ENCODE measurements at places on chromosomes 2 and 18.

DNA sequence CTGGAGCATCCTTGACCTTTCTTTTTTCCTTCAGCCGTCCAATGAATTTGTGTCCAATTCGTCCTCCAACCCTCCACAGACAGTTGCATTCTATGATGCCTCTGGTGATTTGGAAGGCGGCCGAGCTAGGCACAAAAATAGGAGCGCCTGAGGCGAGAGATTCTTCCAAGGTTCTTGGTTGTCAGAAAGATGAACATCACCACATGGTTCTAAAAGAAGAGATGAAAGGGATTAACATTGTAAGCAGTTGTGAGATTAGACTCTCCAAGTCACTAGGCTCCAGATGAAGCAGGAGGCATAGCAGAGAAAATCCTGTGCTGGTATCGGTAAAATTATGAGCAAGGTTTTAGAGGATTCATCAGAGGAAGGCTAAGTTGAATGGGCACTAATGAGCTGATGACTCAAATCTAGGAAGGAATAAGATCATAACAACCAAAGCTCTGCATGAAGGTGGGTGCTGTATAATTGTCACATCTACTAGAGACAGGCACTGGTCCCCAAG is 75.4 kb upstream of the MAP4K3 start:
- DNase-seq, result no peak

- DNase-seq, result no peak
Observed at GRCh38 chr2:208311321-208311720, 45.3 kb downstream of the PIKFYVE start.

DNA sequence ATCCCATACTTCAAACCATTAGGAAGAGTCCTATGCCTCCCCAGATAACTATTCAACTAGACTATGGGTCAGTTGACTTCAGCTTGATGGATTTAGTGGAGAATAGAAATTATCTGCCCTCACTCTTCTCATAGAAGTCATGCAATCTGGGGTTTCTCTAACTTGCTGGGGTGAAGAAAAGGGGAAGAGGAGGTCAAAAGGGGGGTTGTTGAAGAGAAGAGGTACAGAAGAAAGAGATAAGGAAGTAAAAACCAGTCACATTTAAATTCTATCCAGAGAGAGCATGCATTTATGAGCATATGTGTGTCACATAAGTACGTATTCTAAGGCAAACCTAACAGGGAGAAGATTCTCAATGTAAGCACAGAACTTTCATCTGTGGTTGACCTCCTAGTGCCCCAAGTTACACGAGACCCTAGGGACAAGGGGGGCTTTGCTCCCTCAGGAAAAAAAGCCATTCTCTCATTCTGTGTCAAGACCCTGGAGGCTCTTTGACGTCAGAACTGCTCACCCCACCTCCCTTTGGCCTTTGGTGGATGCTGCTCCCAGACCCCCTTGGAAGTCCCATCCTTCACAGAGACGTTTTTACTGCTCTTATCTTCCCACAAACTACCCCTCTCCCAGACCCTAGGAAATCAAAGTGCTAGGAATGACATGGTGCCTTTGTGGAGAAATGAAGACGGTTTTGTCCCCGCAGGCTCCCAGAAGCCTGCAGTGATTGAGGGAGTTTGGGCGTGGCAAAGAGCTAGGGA is 236.8 kb upstream of the TNP1 start:
- no peak for DNase-seq

DNA sequence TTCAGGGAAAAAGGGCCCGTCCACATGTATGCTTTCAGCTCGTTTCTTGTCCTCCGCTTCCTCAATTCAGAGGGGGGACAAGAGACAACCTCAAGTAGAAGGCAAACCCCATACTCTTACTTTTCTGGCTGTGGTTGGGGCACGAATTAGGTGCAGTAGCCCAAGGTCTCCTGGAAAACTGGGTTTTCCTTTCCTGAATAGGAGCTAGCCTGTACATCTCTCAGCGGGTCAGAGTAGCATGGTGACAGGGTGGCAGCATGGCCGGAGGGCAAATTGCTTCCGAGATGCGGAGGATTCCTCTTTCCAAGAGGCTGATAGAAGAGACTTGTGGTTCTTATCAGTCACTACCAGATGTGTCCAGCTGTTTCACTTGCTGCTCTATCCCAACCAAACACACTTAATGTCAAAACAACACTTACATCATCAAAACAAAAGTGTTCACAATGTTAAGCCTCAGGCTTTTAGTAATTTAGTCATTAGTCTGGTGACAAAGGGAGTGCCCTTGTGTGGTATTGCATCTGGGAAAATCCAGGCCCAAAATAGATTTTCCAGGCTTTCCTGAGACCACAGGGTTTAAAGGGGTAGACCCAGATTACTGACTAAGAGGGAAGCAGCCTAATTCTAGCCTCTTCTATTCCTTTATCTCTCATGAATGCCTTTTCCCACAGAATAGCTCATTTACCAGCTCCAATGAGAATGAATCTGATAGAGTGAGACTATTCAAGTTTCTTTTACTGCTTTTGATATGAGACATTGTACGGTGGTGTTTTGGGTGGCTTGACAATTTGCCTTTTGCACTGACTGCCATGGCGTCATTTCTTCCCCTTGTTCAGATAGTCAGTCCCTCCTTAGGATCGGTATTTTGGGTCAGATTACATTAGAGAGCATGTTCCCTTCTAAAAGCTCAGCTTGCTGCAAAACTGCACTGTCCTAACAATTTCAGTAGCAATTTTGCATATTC is 162.0 kb downstream of the LTBP1 start:
- DNase-seq, result no peak

GRCh38 chr18:75208836-75209128 is 157 bp downstream of the PTGR3 start:
- no peak for DNase-seq

DNA sequence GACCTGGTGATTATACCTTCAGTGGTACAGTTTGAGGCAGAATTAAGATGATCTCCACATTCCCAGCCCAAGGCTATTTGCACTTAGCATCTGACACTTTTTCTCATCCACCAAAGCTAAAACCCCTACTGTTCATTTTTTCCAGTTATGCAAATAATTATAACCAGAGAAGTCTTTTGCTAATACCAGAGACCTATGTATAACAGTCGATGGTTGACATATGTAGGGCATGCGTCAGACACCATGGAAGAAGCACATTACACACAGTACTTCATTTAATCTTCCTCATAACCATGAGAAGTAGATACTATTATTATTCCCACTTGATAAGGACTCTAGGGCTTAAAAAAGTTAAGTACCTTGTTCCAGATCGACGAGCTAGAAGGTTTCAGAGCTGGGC is 36.5 kb downstream of the AP1S3 start:
- DNase-seq, result no peak

DNA sequence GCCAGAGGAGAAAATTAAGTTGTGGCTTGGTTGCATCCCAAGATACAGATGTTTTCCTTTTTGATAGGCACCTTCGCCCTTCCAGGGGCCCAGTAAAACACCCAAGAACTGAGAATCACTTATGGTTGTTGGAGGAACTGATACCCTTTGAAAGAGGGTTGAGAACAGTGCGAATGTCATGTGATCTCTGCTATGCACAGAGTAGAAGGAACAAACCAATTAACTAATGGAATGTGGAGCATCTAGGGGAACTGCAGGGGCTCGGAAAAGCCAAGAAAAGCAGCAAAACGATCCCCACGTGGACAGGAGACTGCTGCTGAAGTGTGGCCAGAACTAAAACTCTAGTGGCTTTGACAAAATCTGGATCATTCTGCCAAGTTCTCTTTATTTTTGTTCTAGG is 58.8 kb downstream of the APOB start:
- no peak for DNase-seq

DNA sequence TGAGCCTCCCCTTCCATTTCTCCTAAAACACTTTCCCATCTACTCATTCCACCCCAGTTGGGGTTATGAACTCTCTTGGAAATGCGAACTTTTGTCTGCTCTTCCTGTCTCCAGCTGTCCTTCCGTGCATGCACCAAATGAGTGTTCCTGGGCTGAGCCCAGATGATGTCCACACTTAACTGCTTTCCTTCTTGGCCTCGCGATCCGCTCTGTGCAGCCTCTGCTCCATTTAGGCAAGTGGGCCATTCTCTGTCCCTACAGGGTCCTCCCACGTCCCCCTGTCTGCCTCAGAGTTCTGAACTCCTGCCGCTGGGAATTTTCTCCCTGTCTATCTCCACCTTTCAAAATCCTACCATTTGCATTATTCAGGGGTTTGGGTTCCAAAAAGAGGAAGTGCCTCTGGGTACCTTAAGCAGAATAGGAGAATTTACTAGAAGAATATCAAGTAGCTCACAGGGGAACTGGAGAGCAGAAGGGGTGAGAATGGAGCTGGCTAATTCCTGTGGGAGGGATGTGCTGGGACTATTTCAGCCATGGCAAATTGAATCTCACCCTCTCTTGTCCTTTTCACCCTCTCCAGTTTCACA is 4.7 kb upstream of the NCK2 start:
- DNase-seq, result no peak

GRCh38 chr2:9757501-9758264 is 85.6 kb upstream of the TAF1B start:
- peak; percentile 62 for DNase-seq

GRCh38 chr2:98577313-98577712 is 31.0 kb downstream of the COA5 start:
- no peak for DNase-seq

GRCh38 chr2:127411653-127412369 is 6.4 kb upstream of the PROC start:
- no peak for DNase-seq

- DNase-seq, result no peak
Observed at GRCh38 chr2:131039101-131039440, 54.2 kb downstream of the FAM168B start.

GRCh38 chr2:112121682-112122254 is 16.4 kb upstream of the FBLN7 start:
- DNase-seq, result peak; percentile 49

- DNase-seq, result no peak
Observed at GRCh38 chr2:182950546-182950945, 84.1 kb upstream of the FRZB start.

DNA sequence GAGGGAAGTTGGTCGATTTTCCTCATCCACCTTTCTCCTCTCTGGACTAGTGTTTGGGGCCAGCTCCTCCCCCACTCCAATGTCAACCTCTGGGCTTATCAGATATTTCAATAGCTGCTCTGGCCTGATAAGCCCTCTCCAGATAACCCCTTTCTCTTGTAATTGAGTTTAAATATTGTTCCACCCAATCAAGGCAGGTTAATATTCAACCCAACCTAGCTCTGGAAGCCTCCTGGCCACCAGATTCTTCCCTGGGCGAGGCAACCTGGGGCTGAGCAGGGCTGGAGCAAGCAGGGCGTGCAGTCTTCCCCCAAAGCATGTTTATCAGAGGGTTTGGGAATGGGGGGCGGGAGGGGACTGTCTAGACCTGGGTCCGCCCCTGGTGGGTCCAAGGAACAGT is 73.8 kb downstream of the TFCP2L1 start:
- no peak for DNase-seq

DNA sequence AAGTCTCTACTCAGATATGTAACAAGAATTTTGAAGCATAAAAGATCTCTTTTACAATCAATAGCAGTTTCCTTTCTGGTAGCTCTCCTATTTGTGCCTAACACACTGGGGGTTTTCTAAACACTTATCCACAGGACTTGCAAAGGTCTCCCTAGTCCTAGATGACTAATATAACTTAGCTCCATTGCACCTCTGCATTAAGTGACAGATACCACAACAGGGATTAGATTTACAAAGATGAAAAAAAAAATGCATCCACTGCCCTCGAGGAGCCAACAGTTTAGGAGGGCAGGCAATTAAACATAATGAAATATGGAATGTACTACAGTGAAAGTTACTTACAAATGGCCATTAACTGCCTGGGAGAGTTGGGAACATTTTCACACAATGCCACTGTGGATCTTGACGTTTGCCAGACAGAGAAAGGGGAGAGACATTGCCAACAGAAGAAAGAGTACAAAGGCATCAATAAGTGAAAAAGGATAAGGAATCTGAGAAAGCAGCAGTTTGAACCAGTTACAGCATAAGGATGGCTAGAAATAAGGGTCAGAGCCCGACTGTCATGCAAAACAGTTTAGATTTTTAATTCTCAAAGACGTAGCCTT is 14.3 kb downstream of the PPP3R1 start:
- DNase-seq, result no peak

DNA sequence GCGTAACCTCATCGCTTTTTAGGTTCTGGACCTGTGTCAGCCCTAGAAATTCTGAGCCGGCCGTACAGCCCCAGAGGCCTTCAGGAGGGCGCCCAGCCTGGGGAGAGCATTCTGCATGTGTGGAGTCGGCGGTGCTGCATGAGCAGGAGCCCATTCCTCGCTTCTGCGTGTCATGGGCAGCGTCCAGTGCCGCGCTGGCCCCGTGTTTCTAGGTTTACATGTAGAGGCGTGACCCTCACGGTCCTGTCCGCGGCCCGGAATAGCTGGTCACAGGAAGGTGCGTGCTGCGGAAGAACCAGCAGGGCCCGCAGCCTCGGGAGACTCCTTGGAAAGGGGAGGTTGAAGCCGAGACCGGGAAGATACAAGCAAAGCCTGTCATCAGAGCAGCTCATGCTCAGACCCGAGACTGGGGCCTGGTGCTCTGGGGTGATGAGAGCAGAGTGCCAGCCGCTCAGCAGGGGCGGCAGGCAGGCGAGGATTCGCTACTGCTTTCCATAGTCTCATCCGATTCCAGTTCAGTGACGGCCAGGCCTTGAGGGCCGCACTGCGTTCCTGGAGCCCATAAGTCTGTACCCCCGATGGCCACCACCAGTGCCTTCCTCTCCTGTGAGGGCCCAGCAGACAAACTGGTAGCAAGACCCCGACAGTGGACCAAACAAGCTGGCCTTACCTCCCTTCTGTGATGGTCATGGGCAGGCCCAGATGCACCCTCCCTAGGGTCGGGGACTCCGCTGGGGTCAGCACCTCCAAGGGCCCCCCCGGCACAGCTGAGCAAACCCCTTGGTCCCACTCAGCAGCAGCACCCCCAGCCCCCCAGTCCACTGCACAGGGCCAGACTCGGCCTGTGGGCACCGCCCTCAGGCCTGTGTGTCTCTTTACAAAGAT is 15.6 kb upstream of the NFATC1 start:
- no peak for DNase-seq

Measured in GM03348 (cell line).